ENCODE measurements at places on chromosomes 1 and 21. TPM values are rescaled to one million over a fixed set of nuclear protein-coding genes. Genes with fewer than 3 reads are reported as not detected.
A peak's percentile ranks its signal among the peaks of the same experiment; 100 is the strongest.

Gene DIP2A
- total RNA-seq = 82.2 TPM

Gene RGS13
- not detected for total RNA-seq

Gene ADCY10
- 1.4 TPM for total RNA-seq

Gene SLAMF9
- not detected for total RNA-seq

Gene PDPN
- 11.4 TPM for total RNA-seq

Gene COL11A1
- not detected for total RNA-seq

Gene WNT2B
- total RNA-seq = 3.2 TPM

Gene FNDC5
- 19.1 TPM for total RNA-seq

Gene LACTBL1
- not detected for total RNA-seq

Gene SELL
- 4.8 TPM for total RNA-seq

Gene TIPRL
- 14.2 TPM for total RNA-seq

Gene TRIM63
- total RNA-seq = not detected

DNA sequence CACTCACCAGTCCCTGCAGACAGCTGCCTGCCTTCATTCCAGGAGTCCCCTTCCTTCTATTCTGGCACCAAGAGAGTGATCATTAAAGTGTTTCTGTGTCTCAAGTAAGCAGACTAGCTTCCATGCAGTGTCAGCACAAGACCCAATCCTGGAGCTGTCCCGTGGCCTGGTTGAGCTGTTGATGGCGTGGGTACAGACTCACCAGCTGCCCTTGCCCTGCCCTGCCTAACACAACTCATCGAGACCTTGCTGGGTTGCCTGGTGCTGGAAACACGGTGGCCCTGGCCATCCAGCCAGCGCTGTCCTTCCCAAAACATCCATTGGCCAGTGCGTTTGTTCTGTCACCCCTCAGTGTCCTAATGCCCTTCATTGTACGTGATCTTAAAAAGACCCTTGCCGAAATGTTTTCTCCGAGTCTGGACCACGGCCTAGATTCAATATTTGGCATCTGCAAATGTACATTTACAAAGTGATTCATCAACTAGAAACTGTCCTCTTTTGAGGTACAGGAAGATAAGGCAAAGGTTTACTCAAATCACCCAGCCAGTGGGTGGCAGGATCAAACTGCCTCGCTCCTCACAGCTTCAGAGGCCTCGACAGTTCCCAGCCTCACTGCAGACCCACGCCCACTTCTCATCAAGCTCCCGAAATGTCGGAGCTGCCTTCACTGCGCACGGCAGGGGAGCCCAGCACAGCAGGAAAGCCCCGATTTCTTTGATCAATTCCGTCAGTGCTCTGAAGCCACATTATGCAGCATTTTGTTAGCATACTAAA, 494.2 kb downstream of the KIF26B start:
- DNase-seq = no peak

GRCh38 chr1:214634267-214634666, 31.3 kb downstream of the CENPF start:
- no peak for DNase-seq

GRCh38 chr1:56496821-56497772, 82.3 kb downstream of the PLPP3 start:
- no peak for DNase-seq

- DNase-seq = no peak
Measured at GRCh38 chr1:24639094-24639493, 4.0 kb upstream of the SRRM1 start.

GRCh38 chr1:84842748-84843231, 50.2 kb downstream of the LPAR3 start:
- DNase-seq = peak; percentile 64

DNA sequence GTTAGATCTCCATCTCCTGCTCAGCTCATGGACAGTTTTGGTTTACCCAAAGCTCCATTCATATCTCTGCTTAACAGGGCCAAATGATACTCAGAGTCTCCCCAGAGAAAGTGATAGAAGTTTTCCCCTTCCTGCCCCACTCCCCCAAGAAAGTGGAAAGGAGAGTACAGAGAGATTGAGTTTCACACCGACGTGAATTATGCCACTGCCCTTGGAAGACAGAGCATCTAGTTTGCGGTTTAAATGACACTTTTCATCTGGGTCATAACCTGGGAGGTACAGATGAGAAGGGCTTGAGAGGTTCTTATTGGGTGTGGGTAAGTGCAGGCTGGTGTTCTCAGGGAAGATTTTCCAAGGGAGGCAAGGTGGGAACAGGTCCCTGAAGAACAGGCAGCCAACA, 6.9 kb upstream of the ZNF362 start:
- no peak for DNase-seq

GRCh38 chr21:22235866-22236590, 1237.8 kb downstream of the NCAM2 start:
- no peak for DNase-seq

- DNase-seq = no peak
Measured at GRCh38 chr1:197904126-197904787, 1.8 kb downstream of the C1orf53 start.

GRCh38 chr1:219119839-219120238, 53.8 kb upstream of the LYPLAL1 start:
- DNase-seq = no peak

DNA sequence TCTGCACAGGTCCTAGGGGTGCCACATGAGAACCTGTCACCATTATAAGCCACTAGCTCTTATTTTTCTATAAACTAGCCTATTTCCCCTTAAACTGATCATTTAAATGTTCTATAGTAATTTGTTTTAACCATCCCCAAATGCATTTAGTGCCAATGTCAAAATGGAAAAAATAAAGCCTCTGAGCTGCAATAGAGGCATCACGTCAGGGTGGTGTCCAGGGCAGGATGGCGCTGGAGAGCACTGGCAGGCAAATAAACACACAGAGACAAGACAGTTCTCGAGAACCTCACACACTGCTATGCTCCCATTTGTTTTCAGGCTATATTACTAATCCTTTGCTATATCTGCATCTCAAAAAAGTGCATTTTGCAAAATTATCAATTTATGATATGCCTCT, 73.4 kb upstream of the NEK2 start:
- no peak for DNase-seq

DNA sequence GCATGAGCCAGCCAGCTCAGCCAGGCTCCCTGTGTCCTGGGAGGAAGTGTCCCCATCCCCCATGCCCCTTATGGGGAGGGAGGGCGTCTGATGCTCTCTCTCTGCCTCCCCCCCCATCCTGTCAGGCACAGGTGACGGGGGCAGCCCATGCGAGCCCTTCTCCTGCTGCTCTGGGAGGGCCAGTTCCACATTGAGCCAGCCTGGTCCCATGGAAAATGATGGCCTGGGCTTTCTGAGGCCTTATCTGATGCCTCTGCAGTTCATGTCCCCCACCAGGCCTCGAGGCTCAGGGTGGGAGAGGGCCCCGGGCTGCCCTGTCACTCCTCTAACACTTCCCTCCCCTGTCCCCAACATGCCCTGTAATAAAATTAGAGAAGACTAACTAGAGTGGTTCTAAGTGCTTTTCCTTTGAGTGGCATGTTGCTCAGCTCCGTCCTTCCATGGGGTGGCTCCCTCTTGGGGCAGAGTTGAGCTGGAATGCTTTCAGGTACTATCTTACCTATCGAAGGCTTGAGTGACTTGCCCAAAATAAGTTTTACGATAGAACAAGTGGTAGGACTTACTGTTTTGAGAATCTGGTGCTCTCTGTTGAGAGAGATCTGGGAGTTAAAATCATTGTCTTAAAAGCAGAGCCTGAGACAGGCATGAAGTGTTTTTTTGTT, 1.8 kb upstream of the MTFR1L start:
- DNase-seq = no peak

DNA sequence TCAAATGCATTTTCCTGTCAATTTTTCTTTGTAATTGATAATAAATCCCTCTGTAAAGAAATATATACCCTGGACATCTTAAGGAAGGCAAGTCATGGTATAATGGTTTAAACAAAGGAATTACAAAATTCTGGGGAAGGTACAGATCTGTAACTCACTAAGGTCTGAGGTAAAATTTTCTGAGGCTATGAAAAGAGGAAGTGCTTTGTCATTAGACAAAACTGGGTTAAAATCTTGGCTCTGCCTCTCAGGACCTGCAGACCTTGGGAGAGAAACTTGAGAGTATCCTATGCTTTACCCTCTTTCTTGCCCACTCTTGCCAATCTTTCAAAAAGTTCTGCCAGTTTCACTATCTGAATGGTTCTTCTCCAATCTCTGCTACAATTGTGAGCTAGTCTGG, 26.8 kb upstream of the BEND5 start:
- DNase-seq = no peak

DNA sequence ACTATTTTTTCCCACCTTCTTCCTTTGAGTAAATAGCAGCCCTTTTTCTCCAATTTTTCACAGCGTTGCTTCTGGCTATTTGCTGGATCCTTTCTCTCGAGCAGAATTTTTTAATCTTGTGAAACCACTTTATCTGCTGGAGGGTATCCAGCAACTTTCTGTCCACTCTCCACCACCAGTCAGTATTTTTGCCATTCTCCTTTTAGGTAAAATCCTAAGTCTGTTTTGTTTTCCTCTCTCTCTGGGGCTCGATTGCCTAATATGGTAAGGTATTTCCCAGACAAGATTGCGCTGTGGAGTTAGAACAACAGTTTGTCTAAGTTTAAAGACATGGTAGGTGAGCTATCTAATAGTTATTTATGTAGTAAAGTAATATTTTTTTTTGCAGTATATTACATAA, 156.9 kb downstream of the PPP1R12B start:
- DNase-seq = no peak

DNA sequence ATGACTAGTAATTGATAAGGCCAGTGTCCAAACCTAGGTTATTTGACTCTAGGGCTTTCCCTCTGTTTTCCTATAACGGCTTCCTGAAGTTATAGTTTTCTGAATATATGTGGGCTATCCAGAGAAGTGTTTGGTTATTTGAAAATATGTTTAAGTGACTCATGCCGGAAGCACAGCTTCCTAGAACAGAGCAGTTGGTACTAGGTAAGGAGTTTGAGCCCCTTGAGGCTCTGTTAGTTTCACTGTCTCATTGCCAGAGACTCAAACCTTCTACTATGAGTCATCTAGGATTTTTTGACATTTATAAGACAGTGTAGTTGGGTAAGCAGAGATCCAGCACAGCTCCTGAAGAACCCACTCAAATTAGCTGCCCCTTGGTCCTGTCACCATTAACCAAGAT, 27.1 kb upstream of the LEPR start:
- DNase-seq = no peak

DNA sequence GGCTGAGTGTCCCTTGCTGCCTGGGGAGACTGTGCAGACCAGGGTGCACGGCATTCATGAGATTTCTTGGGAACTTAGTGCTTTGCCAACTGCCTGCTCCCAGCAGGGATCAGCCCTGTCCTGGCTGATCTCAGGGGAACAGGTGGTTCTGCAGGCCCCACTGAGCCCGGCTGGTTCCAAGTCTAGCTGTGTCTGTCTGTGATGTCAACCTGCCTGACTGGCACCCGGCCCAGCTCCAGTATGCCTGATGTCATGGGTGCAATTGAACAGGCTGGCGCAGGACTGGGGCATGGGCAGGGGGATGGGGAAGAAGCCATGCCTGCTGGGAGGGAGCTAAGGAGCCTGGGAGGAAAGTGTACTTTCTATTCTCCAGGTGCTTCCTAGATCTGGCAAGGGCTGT, 227.1 kb downstream of the GRIK3 start:
- DNase-seq = no peak

DNA sequence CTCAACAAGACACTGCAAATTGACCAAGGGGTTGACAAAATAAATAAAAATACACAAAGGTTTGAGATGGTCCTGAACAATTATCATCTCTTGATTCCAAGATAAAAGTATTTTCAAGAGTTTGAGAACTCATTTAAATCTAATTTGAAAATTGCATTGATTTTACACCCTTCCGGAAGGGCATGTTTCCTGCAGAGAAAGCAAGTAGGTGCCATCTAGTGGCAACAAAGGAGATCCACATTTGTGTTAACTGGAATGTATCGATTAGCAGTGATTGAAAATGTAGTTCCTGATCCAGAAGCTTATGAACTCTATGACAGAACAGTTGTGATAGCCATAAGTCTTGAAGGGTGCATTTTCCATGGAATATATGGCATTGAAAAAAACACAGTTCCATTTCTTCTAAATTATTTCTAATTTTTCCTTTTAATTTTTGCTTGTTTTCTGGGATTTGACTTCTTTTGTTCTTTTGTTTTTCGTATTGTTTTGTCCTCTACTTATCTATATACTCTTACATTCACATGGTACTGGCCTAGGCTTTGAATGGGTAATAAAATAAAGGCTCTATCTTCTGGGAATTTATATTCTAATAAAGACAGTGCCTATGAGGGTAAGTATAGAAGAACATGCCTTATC, 143.7 kb downstream of the DNM3 start:
- DNase-seq = no peak
